RPMI7951 (cell line): ENCODE measurements at places on chromosomes 3 and 15. TPM values are rescaled to one million over a fixed set of nuclear protein-coding genes. Genes with fewer than 3 reads are reported as not detected.

MRPL47 gene
- total RNA-seq, result 95.4 and 107 TPM in 2 replicates

DNA sequence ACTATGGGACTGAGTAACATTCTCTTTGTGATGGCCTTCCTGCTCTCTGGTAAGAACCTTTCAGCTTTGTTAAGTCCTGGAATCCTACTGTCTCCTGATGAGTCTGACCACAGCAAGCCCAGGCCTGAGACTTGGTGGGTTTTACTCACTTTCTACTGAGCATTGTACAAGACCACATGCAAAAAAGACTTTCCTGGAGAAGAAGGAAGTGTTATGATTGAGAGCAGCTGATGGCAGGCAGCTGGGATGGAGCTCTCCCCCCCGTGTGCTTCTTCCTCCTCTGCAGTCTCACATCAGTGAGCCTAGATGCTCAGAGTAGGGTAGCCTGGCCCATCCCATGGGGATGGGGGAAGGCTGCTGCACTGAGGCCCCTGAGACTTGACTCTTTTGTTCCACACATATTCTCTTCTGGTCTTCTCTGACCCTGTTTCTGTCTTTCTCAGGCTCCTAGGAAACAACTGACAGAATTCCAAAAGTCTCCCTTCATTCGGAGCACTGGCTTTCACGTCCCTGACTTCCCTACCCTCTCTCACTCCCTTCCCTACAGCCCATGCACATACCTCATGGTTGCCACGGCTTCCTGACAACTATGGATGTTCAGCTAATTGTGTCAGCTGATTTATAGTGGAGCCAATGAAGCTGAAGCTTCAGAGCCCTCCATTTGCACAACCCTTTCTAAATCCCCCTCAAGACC is 36.6 kb downstream of the CD86 start:
- DNase-seq, result no peak

NAA80 gene
- total RNA-seq, result 14.6 and 16.1 TPM in 2 replicates

GRCh38 chr3:69216981-69217380 is 94.6 kb upstream of the LMOD3 start:
- DNase-seq, result no peak

DNA sequence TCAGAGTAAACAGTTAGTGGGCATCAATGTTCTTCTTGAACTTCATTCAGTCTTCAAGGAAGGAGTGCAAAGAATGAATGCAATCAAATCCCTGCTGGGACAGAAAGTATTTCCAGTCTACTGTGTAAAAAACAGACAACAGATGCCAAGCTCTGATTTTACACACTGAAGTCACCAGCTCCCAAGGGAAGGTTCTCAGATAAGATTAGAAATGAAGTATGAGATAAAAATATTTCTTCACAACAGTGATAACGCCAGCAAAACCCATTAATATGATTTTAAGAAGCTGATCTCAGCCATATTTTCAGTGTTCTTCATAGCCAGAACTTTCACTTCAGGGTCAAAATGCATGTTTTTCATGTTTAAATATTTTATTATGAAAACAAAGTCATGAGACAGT is 265.6 kb downstream of the CTNNB1 start:
- no peak for DNase-seq

RNF13 gene
- 53.9 and 73.4 TPM in 2 replicates for total RNA-seq

DNA sequence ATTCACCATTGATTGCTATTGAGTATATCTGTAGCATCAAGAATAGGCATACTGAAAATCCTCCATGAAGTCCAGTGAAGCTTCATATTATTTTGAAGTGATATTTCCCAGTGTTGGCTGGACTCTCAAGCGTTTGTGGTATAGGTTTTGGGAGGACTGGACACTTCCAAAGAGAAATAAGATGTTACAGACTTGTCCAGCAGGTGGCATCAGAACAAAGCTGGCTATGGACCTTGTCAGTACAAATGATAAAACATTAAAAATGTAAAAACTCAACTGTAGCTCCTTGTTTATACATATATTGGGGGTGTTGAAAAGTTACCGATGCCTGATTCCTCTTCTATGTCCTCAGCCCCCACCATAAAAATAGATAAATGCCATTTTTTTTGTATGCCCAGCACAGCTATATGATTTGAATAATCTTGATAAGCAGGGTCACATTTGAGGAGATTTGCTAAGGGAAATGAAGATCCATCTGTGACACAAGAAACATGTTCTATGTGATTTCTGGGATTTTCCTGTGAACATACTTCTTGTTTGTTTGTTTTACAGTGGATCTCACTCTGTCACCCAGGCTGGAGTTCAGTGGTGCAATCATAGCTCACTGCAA is 54.5 kb upstream of the GOLGA6B start:
- peak; percentile 55 for DNase-seq

GOLGA8S gene
- total RNA-seq, result 0.48 and 0.78 TPM in 2 replicates

- peak; percentile 40 for DNase-seq
Observed at GRCh38 chr15:40240619-40241221, 1.9 kb downstream of the PAK6 start.

RAD18 gene
- total RNA-seq, result 22.0 and 34.1 TPM in 2 replicates

- DNase-seq, result peak; percentile 28
Observed at GRCh38 chr3:120348065-120348990, 826 bp downstream of the LRRC58 start.

GRCh38 chr3:184133840-184134745 is 1.1 kb upstream of the EIF2B5 start:
- DNase-seq, result peak; percentile 87

DNA sequence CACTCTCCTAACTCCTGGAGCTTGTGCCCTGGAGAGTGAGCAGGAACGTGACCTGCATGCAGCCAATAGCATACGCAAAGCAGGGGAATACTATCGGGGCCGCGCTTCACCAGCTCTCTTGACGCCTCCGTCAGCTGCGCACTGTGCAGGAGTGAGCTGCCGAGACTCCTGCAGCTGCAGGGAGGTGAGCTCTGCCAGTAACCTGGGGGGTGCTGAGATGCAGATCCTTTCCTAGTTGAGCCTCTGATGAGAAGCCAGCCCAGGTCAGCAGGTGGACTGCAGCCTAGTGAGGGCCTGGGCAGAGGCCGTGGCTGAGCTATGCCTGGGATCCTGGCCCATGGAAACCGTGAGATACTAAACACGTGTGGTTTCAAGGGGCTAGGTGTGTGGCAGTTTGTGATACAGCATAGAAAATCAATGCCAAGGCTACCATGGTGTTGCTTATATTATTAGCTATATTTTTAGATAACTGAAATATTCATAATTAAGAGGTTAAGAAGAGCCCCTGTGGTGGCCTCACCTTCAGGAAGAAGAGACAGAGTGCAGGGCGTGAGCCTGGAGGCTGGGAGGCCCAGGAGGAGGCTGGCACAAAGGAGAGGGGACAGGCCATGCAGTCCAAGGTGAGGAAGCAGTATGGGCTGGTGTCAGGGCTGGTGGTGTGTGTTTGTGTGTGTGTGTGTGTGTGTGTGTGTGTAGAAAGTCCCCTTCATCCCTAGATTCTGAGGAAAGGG is 5.9 kb upstream of the DNAJB8 start:
- DNase-seq, result no peak

DNA sequence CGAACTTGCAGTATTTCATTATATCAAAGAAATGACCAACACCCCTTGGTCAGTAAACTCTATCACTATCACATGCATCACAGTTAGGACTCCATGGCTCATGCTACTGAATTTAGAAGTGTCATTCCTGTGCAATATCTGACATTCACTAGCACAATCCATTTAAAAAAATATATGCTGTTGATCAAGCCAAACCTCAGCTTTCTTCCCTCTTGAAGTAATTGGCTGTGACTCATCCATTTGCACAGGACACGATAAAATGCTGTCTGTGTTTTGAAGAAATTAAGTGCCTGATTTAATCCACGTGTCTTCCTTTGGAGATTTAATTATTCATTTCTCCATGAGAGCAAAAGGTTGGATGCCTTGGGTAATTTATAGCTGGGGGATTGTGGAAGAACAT is 38.9 kb downstream of the CPNE4 start:
- no peak for DNase-seq

CYP1A2 gene
- total RNA-seq, result not detected in 2 replicates

GRCh38 chr3:52537726-52538421 is 1.5 kb downstream of the UQCC5 start:
- DNase-seq, result no peak
